Left ventricle myocardium inferior (tissue), 1 donor: ENCODE measurements at places on chromosomes 16 and 17. TPM values are rescaled to one million over a fixed set of nuclear protein-coding genes. Genes with fewer than 3 reads are reported as not detected.

Gene HOXB6
- 0.66 TPM for total RNA-seq

Gene GPS1
- 85.9 TPM for total RNA-seq

Gene HBA1
- total RNA-seq, result 78.7 TPM

Gene CCL3
- total RNA-seq, result not detected

Gene MRPS23
- 89.4 TPM for total RNA-seq

Gene PRKCB
- total RNA-seq, result 1.6 TPM

Gene CHST5
- total RNA-seq, result 0.85 TPM

Gene ZNF768
- 61.1 TPM for total RNA-seq

DNA sequence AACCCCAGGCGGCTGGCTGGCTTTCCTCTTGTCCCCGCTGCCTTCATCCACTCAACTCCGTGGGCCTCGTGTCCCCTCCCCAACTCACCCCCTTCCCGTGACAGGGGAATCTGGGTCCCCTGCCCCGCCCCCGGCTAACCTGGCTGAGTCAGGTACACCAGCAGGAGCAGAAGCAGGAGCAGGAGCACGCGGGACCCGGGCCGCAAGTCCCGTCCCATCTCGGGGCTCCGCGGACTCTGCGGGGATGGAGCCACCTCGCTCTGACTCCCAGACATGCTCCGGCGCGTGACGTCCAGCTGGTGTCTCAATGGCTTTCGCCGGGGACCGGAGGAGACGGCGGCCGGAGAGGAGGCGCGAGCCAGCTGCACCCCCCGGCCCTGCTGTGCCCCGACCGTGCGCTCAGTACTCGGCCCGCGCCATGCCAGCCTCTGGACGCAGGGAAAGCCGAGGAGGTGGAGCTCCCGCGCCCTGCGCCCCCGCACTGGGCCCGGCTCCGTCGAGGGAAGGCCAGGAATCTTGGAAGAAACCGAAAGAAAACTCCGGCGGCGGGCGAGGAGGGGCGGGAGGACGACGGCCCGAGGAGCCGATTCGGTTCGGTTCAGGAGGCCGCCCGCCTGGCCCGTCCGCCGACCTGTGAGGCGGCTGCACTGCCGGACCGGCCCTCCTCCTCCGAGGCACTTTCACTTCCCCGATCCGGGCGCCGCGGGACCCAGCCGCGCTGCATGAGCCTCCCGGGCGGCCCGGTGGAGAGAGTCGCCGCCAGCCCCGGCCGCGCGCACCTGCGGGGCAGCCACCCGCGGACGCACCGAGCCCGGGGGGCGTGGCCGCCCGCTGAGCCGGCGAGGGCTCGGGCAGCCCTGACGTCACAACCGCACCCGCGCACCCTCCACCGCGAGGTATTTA, at the start of the genes CXCL16 and ZMYND15:
Gene CXCL16, minus strand, starts transcription at position 807 of the 903 bp plus-strand sequence. Its CDS starts 589 bp downstream, at position 218.
Gene ZMYND15, plus strand, starts transcription at position 712 of the 903 bp plus-strand sequence. CDS start 716 bp downstream, outside the sequence.
- H3K4me3 ChIP-seq, result peak within 1 kb of the TSS; percentile 83
- H3K27me3 ChIP-seq, result peaks cover 35% of the 10 kb centered on the region
- no peaks in the 10 kb centered on the region for H3K36me3 ChIP-seq
- peak within 1 kb of the TSS; percentile 36 for H3K27ac ChIP-seq

DNA sequence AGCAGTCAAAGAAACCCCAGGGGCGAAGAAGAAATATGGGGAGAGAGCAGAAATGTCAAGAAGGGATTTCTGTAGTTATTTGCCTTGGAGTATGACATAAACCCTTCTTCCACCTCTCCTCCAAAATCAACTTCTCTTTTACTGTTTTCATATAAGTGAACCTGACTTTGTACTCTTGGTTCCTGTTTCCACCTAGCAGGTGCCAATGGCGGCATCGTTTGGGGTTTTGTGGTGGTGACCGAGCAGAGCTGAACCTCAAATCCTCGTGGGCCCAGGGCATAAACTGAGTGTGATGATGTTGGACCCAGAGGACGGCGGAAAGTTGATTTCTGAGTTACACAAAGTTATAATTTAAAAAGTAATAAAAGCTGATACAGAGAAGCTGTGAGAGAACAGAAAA, 39.6 kb upstream of the PSMD7 start:
- no peak overlapping the region for H3K4me3 ChIP-seq
- peaks cover 4% of the 10 kb centered on the region for H3K27me3 ChIP-seq
- no peak overlapping the region for H3K27ac ChIP-seq
- no peaks in the 10 kb centered on the region for H3K36me3 ChIP-seq

DNA sequence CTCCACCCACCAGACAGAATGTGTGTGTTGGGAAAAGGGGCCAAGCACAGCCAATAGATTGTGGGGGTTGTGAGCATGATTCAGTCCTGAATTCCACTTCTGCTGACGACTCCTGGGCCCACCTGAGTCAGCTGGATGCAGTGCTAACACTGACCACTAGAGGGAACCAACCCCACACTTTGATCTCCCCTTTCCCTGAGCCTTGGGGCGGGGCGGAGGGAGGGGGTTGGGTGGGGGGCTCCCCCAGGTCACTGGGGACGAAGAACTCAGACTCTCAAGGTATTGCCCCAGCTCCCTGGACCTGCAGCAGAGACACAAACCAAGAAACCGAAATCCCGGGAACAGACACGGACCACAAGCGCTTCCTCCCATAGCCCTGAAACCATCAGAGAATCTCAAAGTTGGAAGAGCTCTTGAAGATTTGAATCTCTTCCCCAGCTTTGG, 621 bp upstream of the CSHL1 start:
- H3K4me1 ChIP-seq, result no peaks in the 10 kb centered on the region
- H3K27me3 ChIP-seq, result peaks cover 27% of the 10 kb centered on the region
- no peak overlapping the region for H3K4me3 ChIP-seq
- H3K36me3 ChIP-seq, result no peaks in the 10 kb centered on the region
- DNase-seq, result no peak
- no peak overlapping the region for H3K27ac ChIP-seq

DNA sequence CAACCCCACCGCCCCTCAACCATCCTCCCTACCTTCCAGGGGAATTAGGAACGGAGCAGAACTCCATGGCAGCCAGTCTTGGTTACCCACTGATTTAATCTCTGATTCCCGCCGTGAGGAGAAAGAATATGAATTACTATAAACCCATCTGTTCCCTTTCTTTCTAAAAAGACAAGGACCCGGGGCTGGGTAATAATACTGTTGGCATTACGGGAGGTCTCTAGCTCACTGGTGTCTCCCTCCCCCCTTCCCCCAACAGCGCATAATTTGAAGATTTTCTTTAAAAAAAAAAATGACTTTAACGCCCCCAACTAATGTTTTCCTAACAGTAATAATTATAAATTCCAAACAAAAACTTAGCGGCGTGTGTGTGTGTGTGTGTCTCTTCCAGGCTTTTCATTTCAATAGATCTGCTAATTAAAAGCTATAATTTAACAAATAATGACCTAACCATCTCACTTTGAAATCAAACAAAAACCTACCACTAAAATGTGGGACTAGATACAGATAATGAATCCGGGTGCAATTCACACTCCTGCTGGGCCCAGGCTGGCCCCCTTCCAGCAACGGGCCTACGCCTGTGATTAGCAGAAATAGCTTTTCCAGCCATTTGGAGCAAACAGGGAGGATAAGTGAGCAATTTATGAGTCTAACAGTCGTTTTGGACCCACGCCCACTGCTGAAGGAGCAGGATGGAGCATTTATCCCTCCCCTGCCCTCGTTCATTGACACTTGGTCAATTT, 18.2 kb upstream of the BHLHA9 start:
- DNase-seq, result peak; percentile 47
- no peak overlapping the region for H3K4me3 ChIP-seq
- H3K36me3 ChIP-seq, result no peaks in the 10 kb centered on the region

- no peaks in the 10 kb centered on the region for H3K27me3 ChIP-seq
- peak; percentile 68 for DNase-seq
- H3K4me1 ChIP-seq, result peaks cover 90% of the 10 kb centered on the region
- H3K36me3 ChIP-seq, result no peaks in the 10 kb centered on the region
Measured at GRCh38 chr17:10121971-10122707, 76.3 kb downstream of the GAS7 start.

- H3K36me3 ChIP-seq, result peaks cover 69% of the 10 kb centered on the region
- no peak overlapping the region for H3K4me3 ChIP-seq
- H3K27me3 ChIP-seq, result no peaks in the 10 kb centered on the region
- DNase-seq, result no peak
- H3K27ac ChIP-seq, result no peak overlapping the region
Measured at GRCh38 chr17:41870627-41871026, 5.4 kb upstream of the KLHL11 start.

GRCh38 chr16:937723-938122, 33.1 kb downstream of the LMF1 start:
- H3K36me3 ChIP-seq, result peaks cover 45% of the 10 kb centered on the region
- H3K4me1 ChIP-seq, result no peaks in the 10 kb centered on the region
- H3K4me3 ChIP-seq, result no peak overlapping the region
- no peak for DNase-seq
- no peak overlapping the region for H3K27ac ChIP-seq

DNA sequence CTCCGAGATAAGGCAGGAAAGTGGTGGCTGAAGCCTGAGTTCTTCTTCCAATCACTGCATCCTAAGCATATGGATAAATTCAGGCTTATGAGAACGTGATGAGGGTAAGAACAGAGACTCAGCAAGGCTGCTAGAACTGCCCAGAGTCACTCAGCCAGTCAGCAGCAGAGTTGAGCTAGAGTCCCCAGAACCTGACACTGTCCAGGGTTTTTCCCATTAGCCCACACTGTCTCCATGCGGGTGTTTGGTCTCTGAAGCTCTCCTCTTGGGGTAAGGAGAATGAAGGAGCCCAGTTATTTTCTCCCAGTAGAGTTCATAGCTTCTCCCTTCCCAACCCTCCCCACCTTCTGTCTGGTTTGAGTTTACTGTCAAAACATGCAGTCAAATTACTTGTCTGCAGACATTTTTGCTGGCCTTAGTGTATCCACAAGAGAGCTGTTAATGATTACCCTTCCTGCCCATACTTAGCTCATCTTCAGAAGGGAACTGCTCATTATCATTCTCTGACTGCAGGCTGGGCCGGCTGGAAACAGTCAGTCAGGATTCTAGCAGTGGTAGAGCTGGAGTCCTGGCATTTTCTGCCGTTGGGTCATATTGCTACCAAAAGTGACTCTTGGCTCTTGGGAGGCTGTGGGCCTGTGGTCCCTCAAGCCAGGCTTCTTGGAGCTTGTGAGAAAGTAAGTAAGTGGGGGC, 460.0 kb downstream of the HS3ST3B1 start:
- no peaks in the 10 kb centered on the region for H3K4me1 ChIP-seq
- H3K27ac ChIP-seq, result no peak overlapping the region
- no peak overlapping the region for H3K4me3 ChIP-seq
- DNase-seq, result no peak
- no peaks in the 10 kb centered on the region for H3K36me3 ChIP-seq

DNA sequence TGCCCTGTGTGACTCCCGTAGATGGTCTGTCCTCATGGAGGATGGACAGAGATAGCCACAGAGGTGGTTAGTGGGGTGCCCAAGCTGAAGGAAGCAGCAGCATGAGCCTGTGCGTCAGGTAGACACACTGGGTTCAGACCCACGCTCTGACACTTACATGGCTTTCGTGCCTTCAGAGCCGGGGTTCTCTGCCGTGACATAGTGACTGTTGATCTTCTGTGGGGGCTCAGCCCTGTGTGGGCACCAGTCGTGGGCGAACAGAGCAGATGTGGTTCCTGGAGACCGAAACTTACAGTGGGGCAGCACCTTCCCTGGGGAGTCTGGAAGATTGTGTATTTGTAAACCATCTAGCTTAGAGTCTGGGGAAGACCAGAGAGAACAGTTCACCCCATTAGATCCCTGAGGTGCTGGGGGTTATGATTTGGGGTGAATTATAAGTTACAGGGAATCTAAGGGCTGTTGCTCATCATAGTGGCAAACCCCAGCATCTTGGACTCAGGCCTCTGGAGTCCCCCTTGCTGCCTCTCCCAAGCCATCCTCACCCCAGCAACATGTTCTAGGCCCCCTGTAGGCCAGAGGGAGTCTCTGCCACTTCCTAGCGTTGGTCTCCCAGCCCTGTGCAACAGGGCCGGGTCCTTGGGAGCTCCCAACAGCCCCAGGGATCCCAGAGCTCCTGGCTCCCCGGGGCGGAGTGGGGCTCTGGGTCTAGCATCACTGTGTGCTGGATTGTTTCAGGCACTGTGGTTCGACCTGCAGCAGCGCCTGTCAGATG, 28.6 kb downstream of the NECAB2 start:
- H3K4me1 ChIP-seq, result peaks cover 12% of the 10 kb centered on the region
- H3K27ac ChIP-seq, result no peak overlapping the region
- H3K27me3 ChIP-seq, result peaks cover 28% of the 10 kb centered on the region
- no peaks in the 10 kb centered on the region for H3K36me3 ChIP-seq
- DNase-seq, result no peak

DNA sequence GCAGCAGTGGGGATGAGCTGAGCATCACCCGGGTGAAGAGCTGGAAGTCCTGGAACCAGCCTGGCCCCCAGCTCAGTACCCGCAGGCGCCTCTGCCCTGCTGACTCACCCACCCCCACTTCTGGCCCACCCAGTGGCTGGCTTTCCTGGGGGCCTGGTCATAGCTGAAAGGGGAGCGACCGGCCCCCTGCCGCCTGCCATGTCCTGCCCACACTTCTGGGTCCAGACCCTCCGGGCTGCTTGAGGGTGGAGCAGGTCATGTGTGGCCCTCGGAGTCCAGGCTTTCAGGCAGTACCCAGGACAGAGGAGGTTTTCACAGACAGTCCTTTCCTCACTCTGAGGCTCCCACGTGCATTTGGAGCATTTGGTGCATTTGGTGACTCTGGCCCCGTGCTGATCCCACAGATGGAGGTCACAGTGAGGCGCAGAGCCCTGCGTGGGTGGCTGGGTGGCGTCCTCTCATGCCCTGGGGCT, 7.1 kb upstream of the PIEZO1 start:
- peaks cover 5% of the 10 kb centered on the region for H3K4me1 ChIP-seq
- peaks cover 66% of the 10 kb centered on the region for H3K27me3 ChIP-seq
- H3K36me3 ChIP-seq, result no peaks in the 10 kb centered on the region
- no peak overlapping the region for H3K4me3 ChIP-seq
- DNase-seq, result no peak

DNA sequence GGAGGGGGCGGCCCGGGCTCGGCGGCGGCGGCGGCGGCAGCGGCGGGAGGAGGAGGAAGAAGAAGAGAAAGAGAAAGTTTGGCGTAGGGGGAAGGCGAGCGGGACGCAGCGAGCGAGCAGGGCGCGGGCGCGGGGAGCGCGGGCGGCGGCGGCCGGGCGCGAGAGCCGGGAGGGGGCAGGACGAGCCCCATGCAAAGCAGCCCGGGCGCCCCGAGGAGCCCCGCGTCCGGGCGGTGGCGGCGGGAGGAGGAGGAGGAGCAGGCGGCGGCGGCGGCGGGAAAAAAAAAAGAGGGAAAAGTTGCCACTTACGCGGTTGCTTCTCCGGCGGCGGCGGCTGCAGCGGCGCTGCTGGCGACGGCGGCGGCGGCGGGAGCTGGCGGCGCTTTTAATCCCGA, 10.3 kb upstream of the ZFHX3 start:
- peak overlapping the region; percentile 97 for H3K27ac ChIP-seq
- peaks cover 68% of the 10 kb centered on the region for H3K4me1 ChIP-seq
- H3K27me3 ChIP-seq, result peaks cover 13% of the 10 kb centered on the region
- DNase-seq, result peak; percentile 61
- no peaks in the 10 kb centered on the region for H3K36me3 ChIP-seq
- peak overlapping the region; percentile 89 for H3K4me3 ChIP-seq

DNA sequence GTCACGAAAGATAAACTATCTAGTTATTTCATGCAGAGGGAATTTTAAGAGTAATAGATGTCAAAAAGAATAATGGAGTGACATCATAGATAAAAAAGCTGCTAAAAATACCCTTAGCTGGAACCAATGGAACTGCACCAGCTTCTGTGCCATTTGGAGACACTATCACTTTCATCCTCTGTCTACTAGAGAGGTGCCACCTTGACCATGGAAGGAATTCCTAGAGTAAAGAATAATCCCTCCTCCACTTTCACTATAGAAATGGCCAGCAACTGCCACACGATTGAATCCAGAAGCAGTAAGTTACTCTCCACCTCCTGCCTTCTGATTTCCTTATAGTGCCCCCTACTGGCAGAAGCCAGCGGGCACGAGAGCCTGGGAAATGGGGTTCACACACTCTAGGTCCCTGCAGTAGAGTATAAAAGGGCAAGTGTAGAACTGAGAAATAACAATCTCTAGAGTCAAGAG, 2.8 kb upstream of the ALDH3A2 start:
- DNase-seq, result no peak
- no peaks in the 10 kb centered on the region for H3K36me3 ChIP-seq
- H3K27ac ChIP-seq, result no peak overlapping the region
- no peaks in the 10 kb centered on the region for H3K27me3 ChIP-seq
